ENCODE measurements at places on chromosomes 11 and 22.

DNA sequence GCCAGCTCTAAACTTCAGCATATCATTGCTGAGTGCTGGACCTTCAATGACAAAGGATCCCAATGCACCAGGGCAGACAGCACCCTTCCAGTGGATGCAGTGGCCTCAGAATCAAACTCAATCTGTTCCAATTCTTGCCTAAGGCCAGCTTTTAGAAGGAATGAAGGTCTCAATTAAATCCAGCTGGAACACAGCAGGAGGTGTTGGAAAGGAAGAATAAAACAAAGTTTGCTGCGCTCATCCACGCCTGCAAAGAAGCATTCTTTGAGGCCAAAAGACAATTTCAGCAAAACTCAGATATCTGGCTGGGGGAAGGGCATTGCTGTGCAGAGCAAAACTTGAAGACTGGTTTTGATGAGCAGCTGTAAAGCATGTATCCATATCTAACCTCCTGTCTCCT, 120.7 kb downstream of the CCDC81 start:
- no peak for DNase-seq

GRCh38 chr11:58775066-58775708, 43.4 kb upstream of the GLYAT start:
- no peak for DNase-seq

- no peak for DNase-seq
Observed at GRCh38 chr22:41215409-41215808, 10.3 kb downstream of the L3MBTL2 start.

DNA sequence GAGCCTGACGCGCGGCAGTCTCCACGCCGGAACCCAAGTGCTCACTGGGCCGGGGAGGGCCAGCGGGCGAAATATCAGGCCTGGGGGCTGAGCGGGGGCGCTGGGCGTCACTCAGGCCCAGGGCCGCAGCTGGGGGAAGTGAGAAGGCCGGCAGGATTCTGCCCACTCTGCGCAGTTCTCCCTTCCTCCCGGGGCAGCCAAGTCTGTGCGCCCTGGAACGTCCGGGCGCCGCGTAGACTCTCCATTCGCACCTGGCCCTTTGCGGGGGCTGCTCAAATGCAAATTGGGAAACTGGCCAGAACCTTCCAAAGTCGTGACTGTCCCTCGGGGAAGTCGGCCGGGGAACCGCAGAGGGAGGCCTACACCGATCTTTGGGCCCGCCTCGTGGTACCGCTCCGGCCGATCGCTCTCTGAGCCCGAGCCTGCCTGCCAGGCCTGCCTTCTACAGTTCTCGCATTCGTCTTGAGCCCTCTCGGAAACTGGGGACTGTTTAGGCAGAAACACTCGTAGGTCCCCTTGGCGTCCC, 2.2 kb upstream of the SLC6A5 start:
- DNase-seq, result no peak

- DNase-seq, result no peak
Observed at GRCh38 chr22:38513063-38513462, 7.0 kb upstream of the DDX17 start.

DNA sequence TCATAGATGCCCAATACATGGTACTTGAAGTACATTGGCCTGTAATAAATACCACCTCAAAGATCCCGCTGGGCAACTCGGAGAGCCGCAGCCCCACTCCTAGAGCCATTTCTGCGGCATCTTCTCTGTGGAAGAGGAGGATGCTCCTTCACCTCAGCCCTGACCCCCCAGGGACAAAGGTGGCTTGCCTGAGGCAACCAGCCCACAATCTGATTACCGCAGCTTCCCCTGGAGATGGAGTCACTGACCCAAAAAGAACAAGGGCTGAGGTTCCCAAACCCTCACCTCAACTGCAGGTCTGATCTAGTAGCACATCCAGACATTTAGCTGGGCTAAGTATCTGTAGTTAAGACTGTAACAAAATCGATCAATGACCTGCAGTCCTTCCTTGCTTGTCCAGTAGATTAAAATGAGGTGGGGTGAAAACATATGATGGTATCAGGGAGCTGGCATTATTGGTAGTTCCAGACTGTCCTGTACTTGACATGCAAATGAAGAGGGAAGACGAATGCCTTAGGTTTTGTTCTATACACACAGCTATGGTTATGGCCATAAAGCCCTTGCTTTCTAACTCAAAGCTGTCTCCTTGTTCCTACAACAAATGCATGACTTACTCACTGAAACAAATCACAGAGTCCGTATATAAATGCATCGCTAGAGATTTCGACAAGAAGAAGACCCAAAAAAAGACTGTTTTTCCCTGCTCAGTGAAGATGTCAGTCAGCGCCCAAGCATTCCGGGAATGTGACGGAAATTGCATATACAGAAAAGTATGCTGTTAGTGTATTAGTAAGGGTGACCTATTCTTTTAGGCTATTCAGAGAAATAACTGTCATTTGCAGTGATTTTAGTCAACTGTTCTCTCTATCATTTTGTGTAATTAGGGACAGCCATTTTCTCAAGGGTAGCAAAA, 33.7 kb downstream of the C11orf71 start:
- DNase-seq, result no peak

GRCh38 chr11:77409046-77409445, 64.8 kb downstream of the PAK1 start:
- DNase-seq, result peak; percentile 22

- peak; percentile 27 for DNase-seq
Observed at GRCh38 chr11:76234021-76234415, 27.7 kb upstream of the WNT11 start.

DNA sequence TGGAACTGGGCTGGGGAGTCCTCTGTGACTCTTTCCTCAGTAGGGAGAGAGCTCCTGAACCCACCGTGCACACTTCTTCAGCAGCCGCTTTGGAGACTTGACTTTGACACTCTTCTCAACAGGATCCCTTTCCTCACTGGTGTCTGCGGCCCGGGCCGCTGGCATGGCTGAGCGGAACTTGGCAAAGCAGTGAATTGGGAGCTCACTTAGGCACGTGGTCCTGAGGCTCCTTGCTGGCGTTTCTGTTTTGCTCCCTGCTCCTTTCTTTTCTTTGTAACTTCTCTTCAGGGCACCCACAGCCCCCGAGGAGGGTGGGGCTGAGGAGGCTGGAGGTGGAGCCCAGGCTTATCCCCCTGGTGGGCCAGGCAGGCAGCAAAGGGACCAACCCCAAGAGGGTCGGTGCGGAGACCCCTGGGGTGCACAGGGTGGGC, 8.4 kb upstream of the KCNQ1OT1 start:
- DNase-seq, result no peak

DNA sequence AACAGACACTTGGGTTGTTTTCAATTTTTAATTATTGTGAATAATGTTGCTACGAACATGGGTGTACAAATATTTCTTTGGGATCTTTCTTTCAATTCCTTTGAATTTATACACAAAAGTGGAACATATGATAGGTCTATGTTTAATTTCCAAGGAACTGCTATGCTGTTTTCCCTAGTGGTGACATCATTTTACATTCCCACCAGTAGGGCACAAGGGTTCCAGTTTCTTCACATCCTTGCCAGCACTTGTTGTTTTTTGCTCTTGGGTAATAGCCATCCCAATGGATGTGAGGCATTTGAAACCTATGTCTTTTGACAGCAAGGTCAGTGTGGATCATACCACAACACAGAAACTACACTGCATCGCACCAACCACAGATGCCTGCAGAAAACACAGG, 41.8 kb upstream of the SCN3B start:
- DNase-seq, result no peak

- DNase-seq, result no peak
Observed at GRCh38 chr22:33053323-33053722, 4.9 kb downstream of the SYN3 start.

- no peak for DNase-seq
Observed at GRCh38 chr11:11292839-11293238, 60.2 kb downstream of the CSNK2A3 start.

DNA sequence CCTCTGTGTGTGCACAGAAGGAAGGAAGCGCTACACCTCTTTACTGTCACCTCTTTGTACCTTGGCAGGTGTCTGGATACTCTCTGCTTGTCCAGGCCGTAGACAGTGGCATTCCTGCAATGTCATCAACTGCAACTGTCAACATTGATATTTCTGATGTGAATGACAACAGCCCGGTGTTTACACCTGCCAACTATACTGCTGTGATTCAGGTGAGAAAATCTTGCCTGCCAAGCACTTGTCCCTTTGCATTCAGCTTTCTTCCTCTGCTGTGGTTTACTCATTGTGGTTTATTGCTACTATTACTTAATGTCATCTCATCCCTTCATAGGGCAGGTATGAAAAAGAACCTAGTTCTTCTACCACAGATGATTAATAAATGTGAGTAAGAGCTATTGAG, 131.9 kb upstream of the MTNR1B start:
- DNase-seq, result no peak

GRCh38 chr22:40426594-40427333, 56.4 kb downstream of the SGSM3 start:
- DNase-seq, result no peak

- no peak for DNase-seq
Observed at GRCh38 chr11:72599325-72600117, 74.7 kb downstream of the PDE2A start.

- no peak for DNase-seq
Observed at GRCh38 chr11:79374727-79375126, 66.1 kb downstream of the TENM4 start.

DNA sequence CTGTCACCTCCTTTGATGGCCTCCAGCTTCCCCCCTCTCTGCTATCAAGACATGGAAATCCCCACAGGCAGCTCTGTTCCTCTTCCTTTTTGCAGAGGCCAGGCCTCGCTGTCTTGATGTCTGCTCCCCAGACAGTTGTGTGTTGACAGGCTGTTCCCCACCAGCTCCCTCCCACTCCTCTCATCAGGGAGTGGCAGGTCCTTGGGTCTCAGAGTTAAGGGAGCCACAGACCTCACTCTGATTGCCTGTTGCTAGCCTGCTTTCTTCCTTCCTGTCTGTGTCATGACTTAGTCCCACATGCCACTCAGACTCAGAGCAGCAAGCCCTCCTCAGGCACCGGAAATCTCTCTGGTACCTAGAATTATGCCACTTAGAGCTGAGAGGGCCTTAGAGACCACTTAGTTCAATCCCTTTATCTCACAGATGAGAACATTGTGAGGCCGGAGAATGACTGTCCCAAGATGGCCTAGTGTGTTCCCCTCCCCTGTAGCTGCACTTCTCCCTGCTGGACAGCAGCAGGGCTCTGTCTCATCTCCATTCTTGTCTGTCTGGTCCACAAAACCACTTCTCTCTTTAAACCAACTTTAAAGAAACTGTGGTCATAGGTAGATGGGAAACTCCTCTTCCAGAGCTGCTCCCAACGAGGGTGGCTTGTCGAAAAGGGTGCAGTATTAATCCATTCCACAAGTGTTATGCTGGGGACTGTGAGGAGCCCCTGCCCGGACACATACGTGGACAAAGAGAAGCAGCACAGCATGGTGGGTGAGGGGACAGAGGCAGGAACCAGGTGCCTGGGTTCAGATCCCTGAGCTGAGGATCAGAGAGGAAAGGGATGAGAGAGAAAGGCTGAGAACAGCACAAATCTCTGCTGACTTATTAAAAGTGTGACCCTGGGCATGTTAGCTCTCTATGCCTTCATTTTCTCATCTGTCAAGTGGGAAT, 4.2 kb downstream of the AMPD3 start:
- DNase-seq, result peak; percentile 85

DNA sequence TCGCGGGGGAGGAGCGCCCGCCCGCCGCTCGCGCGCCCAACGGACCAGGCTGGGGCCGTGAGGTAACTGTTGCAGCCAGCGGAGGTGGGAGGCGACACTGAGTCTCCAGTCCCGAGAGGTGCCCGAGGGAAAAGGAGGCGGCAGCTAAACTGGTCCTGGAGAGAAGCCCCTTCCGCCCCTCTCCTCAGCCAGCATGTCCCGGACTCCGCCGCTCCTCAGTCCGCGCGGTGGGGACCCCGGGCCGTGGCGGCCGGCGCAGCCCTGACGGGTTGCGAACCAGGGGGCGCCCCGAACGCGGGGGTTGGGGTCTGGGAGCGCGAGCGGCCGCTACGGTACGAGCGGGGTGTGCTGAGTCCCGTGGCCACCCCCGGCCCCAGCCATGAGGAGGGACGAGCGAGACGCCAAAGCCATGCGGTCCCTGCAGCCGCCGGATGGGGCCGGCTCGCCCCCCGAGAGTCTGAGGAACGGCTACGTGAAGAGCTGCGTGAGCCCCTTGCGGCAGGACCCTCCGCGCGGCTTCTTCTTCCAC, at the start of gene PDE3B:
TSS of gene PDE3B (plus strand) at position 108 of the 529 bp plus-strand sequence. CDS start at position 380, 272 bp downstream.
- DNase-seq, result peak; percentile 71

DNA sequence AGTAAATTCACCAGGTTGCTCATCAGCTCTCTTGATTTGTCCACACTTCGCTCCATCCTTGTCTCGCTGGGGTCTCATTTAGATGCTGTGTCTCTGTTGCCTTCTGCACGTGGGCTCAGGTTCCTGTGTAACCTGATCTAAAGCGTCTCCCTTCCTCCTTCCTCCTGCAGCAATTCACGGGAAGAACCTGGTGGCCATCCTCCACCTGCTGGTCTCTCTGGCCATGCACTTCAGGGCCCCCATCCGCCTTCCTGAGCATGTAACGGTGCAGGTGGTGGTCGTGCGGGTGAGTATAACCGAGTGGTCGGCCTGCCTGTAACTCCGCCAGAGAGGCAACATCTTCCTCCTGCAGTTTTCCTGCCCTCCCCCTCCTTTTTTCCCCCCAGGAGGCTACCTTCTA, 48.0 kb upstream of the PARVG start:
- no peak for DNase-seq

- peak; percentile 19 for DNase-seq
Observed at GRCh38 chr11:17760102-17761029, 25.8 kb downstream of the KCNC1 start.

DNA sequence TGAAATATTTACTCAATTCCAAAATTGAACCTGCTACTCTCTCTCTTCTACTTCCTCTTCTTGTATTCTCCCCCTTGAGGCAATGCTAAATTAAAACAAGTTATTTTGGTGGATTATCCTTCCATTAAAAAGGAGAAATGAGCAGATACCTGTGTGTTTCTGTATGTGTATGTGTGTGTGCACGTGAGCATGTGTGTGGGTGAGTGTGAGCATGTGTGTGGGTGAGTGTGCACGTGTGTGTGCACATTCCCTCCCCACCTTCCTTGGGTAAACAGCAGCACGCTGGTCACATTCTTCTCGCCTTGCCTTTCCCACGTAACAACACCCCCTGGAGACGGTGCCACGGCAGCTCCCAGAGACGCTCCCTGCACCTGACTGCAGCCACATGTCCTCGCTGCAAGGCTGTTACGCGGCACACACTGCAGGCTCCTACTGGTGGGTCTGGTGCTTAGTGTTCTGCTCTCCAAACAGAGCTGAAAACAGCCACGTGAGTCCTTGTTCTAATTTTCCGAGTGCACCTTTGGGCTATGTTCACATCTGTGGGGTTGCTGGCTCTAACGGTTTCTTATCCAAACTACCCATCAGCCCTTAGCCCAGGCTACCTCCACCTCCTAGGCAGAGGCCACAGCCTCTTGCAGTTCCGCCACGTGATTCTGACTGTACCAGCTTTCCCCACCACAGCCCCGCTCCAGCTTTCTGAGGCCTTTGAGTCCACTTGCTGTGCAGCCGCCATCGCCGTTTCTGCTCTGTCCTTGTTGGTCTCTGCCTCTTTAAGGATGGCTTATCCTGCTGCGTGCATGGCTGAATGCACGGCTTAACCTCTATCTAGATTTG, 123.4 kb downstream of the CTTN start:
- no peak for DNase-seq

- no peak for DNase-seq
Observed at GRCh38 chr11:113338730-113339129, 24.3 kb downstream of the TTC12 start.
